ENCODE measurements at places on chromosomes 2 and 18. TPM values are rescaled to one million over a fixed set of nuclear protein-coding genes. Genes with fewer than 3 reads are reported as not detected.

The FHOD3 gene
- 18.1 TPM for total RNA-seq

The ALPI gene
- not detected for total RNA-seq

DNA sequence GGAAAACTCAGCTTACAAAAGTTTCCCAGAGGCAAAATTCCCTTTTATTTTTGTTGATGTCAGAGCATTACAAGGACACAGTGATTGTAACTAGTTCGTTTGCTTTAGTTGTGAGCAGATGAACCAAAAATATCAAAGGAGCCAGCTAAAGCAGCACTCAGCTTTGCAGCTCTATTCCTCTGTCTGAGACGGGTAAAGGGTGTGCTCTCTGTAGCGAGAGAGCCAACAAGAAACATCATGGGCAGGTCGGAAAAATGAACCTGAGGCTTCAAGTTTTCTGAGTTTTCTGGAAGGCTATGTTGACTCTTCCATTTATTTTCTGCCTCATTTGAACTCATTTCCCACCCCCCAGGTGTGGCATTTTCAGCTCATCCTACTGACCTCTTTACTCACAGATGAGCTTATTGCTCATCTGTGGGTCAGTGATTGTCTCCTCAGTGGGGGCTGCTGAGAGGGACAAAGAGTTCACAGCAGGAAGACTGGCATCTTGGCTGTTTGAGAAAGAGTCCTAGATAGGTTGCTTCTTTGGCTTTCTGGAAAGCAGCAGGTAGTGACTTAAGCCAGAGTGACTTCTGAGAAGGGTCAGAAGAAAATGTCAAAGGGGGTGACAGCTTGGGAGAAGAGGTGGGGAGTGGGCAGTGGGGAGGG, 66.6 kb upstream of the EPC2 start:
- no peak overlapping the region for H3K4me3 ChIP-seq
- DNase-seq: no peak
- peaks cover 10% of the 10 kb centered on the region for H3K4me1 ChIP-seq
- no peaks in the 10 kb centered on the region for H3K27me3 ChIP-seq

DNA sequence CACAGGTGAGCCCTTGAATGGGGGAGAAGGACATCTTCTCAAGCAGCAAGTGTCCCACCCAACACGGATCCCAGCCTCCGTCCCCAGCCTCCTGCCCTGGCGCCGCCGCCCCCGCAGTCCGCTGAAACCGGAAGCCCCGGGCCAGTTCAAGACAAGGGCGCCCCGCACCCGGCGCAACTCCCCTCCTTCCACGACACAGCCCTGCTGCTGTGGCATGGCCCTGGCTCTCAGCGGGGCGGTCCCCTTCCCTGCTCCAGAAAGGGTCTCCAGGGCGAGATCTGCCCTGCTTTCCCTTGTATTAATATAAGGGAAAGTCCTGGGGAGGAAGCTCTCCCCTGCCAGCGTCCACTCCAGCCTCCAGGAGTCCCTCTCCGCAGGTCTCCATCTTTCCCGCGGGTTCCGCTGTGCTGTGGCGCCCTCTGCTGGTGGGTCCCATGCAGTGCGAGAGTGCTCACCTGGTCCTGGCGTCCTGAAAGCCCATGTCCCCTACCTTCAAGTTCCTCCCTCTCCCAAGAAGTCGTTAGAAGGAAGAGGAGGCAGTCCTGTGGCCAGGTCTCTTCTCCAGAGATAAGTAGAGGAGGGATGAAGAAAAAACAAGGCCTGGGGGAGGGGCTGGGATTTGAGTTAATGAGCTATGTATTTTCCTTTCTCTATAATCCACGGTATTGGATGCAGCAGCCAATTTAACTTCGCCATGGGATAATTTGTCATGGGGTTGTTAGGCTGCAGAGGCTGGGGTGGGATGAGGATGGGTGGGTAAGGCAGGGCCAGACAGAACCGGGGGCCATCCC, 176.0 kb downstream of the SMAD2 start:
- H3K4me3 ChIP-seq: no peak overlapping the region
- no peaks in the 10 kb centered on the region for H3K27me3 ChIP-seq
- peak; percentile 34 for DNase-seq
- no peak overlapping the region for H3K27ac ChIP-seq

- no peak overlapping the region for H3K27ac ChIP-seq
- H3K4me3 ChIP-seq: no peak overlapping the region
- H3K4me1 ChIP-seq: peaks cover 7% of the 10 kb centered on the region
- DNase-seq: no peak
- H3K36me3 ChIP-seq: no peaks in the 10 kb centered on the region
These were observed 15.0 kb downstream of the RAB27B start for GRCh38 chr18:54843314-54843713.

DNA sequence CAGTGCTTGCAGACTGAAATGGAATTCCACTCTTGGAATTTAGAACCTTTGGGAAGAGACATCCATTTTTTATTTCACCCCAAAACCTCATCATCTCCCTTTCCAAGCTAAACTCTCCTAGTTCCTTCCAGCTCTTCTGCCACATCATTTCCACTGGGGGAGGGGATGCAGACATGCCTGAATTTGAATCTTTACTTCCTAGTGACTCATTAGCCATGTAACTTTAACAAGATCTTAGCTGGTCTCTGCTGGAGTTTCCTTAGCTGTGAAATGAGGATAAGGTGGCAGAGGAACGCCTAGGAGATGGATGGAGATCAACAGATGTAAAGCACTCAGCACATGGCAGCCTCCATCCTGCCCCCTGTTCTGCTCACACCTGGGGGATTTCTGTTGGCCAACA, 266.8 kb downstream of the EN1 start:
- no peak overlapping the region for H3K27ac ChIP-seq
- peaks cover 10% of the 10 kb centered on the region for H3K4me1 ChIP-seq
- no peaks in the 10 kb centered on the region for H3K27me3 ChIP-seq
- peak; percentile 73 for DNase-seq

DNA sequence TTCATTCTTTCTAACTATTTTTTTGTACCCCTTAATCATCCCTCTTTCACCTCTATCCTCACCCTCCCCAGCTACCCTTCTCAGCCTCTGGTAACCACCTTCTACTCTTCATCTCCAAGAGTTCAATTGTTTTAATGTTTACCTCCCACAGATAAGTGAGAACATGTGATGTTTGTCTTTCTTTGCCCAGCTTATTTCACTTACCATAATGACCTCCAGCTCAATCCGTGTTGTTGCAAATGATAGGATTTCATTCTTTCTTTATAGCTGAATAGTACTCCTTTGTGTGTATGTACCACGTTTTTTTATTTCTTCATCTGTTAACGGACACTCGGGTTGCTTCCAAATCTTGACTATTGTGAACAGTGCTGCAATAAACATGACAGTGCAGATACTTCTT, 22.1 kb upstream of the TMEM37 start:
- H3K4me3 ChIP-seq: no peak overlapping the region
- H3K36me3 ChIP-seq: no peaks in the 10 kb centered on the region
- no peak overlapping the region for H3K27ac ChIP-seq
- no peaks in the 10 kb centered on the region for H3K4me1 ChIP-seq

DNA sequence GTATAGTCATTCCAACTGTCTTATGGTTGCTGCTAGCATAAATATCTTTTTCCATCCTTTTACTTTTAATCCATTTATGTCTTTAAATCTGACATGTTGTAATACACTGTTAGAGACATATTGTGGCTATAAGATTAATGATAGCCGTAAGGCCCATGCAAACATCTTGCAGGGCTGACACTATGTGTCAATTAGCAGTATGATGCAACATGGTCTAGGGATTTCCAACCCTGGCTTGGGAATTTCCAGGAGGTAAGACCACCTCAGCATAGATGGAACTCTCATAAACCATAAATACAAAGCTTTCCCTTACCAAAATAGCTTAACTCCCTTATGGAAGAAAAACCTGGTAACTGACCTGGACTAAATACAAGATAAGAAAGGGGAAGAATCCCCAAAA, 16.5 kb downstream of the SCLY start:
- H3K27me3 ChIP-seq: no peaks in the 10 kb centered on the region
- H3K4me1 ChIP-seq: peaks cover 23% of the 10 kb centered on the region
- H3K4me3 ChIP-seq: no peak overlapping the region
- no peak for DNase-seq
- peaks cover 16% of the 10 kb centered on the region for H3K36me3 ChIP-seq
